Right renal cortex interstitium (tissue), 3 donors: ENCODE measurements at places on chromosomes 5 and 9. TPM values are rescaled to one million over a fixed set of nuclear protein-coding genes. Genes with fewer than 3 reads are reported as not detected.

- no peak for DNase-seq
Observed at GRCh38 chr5:166926138-166926537, 1365.3 kb upstream of the WWC1 start.

DNA sequence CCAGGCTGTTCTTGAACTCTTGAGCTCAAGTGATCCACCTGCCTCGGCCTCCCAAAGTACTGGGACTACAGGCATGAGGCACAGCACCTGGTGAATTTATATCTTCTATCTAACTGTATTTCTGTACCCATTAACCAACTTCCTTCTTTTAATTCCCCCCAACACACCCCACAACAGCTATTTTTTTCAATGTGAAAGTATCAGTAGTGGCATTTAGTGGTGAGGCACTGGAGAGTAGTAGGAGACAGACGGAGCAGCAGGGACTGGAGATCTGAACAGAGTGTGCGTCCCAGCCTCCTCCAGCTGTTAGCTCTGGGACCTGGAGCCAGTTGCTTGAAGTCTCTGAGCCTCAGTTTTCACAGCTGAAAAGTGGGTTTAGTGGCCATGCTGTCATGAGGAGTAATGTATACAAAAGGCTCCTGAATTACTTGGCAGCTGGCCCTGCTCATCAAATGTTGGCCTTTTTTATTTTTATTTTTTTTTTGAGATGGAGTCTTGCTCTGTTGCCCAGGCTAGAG lies 11.0 kb upstream of the EEIG1 start:
- DNase-seq: no peak

- DNase-seq: no peak
Observed at GRCh38 chr5:128446-128845, 36.5 kb downstream of the PLEKHG4B start.

GRCh38 chr9:23079798-23080197 lies 633.2 kb downstream of the DMRTA1 start:
- DNase-seq: no peak

DNA sequence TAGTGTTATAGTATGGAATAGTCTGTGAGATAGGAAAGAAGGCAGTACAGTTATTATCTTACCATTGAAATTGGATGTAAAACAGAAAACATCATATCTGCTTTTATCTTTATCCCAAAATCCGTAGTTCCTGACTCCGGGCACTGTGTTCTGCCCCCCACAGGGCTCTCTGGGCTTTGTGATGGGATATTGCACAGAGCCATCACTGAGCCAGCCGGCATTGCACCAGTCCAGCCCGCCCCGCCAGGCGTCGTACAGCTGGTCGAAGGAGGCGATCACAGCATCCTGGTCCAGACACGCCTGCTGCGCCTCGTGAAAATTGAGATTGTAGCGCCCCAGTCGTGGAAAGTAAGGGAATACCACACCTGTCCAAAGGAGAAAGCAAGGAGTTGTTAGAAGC lies 76.4 kb downstream of the HAPLN1 start:
- DNase-seq: no peak

DNA sequence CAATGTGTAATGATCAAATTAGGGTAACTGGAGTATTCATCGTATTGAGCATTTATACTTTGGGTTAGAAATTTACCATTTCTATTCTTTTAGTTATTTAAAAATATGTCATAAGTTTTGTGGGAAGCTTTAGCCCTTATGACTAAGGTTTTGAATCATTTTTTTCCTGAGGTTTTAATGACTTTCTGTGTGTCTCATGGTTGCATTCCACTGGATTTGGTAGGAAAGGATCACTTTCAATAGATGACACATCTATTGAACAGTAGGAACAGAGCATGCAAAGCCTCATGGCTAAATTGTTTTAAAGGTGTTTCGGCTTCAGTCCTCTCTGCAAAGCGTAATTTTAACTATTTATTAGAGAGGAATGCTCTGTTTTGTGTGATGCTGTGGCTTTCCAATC lies 512.4 kb upstream of the CHD1 start:
- DNase-seq: no peak

DNA sequence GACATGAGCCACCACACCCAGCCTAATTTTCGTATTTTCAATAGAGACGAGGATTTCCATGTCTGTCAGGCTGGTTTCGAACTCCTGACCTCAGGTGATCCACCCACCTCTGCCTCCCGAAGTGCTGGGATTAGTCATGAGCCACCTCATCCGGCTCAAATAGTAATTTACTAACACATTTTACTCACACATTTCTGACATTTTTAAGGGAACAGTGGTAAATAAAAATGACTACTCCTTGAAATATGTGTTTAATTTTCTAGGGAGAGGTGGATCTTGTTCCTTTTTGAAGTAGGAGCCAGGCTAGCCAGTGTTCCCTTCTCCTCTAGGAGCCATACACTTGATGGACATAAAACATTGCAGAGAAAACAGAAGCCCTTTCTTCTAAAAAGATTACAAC lies 55.2 kb upstream of the ERBIN start:
- DNase-seq: no peak

DNA sequence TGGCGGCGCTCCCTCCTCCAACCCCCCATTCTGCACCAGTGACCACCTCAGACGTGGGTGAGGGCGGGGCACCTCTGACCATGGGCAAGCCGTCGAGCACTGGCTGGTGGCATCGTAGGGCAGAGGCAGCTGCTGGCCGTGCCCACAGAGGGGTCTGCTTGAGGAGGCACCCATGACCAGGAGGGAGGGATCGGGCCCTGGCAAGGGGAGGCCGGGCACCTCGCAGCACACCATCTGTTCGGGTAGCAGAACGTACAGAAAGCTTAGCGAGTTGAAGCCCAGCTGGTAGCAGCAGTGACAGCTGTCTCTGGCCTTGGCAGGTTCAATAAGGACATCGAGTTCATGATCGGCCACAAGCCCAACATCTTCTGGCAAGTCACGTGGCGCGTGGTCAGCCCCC lies 4.3 kb upstream of the SLC6A18 start:
- no peak for DNase-seq

DNA sequence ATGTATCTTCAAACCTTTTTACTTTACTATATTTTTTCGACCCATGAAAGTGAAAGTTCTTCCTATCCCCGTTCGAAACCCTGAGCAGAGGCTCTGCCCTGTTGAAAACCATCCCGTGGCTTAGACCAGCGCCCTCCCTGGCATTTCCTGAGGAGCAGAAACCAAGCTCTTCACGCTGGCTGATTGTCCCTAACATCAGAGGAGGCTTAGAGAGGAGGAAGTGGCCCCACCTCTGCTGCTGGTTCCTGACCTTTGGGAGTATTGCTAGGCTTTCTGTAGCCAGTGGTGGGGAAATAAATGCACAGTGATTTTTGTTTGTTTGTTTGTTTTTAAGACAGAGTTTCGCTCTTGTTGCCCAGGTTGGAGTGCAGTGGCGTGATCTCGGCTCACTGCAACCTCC lies 4.2 kb upstream of the PTGES start:
- DNase-seq: no peak

DNA sequence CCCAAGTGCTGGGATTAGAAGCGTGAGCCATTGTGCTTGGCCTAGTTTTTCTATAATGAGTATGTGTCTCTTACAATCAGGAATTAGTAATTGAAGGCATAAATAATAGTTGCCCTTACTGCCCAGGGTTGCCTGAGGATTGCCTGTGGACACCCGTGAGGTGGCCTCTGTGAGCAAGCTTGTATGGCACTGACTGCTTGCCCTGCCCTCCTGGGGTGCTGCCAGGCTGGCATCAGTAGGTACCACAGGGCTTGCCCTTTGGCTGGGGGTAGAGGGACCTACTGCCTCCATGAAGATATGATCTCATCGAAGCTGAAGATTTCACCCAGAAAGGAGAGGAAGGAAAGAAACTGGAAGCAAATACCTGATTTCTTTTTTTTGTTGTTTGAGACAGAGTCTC lies 23.8 kb upstream of the PHF19 start:
- no peak for DNase-seq

- no peak for DNase-seq
Observed at GRCh38 chr9:134842321-134842720, 38.3 kb upstream of the FCN2 start.

DNA sequence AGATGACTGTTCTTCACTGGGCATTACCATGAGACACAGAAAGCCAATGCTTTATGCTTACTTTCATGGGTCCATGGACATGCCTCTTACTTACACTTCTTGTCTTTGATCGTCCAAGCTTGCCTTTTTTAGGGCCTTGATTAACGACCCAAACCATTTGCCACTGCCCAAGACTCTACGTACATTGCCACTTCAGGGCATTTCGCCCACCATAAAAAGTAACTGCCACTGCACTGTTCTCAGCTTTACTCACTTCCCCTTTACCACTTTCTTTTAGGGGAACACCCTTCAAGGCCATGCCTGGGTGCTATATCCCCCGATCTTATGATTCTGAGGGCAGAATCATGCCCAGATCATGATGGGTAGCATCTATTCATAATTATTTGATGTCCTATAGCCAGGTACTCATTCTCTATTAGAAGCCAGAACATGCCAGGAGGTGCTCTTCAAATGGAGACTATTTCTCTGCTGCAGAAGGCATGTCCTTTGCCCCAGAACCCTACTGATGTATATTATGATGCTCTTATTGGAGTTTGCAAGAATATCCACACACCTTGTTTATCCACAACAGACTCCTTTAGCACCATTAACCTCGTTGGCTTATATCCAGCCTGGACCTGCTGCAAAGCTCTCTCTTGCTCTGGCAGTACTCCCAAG lies 64.1 kb upstream of the RAD23B start:
- DNase-seq: no peak

DNA sequence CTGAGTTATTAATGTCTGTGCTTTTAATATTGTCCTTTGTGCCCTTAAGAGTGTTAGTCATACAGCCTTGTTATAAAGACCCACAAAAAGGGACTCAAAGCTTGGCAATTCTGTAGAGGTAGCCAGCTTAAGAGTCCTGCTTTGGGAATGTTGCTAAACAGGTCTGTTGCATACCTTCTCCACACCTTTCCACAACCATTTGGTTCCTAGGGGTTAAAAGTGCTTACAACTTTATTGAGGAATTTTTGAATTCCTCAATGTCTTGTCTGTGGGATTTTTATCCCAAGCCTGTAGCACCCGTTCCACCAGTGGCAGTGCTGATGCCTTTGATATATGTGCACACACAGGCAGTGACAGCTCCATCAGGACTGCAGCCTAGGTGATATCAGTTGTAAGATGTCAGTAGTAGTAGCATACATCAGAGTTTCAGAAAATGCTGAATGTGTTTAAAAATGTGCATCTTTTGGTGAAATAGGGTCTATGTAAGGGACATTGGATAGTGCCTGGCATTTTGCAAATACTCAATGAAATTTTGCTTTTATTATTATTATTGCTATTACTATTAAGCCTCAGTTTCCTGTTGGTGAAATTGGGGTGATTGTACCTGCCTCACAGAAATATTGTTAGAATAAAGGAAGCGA lies 68.5 kb downstream of the WWC1 start:
- DNase-seq: no peak

DNA sequence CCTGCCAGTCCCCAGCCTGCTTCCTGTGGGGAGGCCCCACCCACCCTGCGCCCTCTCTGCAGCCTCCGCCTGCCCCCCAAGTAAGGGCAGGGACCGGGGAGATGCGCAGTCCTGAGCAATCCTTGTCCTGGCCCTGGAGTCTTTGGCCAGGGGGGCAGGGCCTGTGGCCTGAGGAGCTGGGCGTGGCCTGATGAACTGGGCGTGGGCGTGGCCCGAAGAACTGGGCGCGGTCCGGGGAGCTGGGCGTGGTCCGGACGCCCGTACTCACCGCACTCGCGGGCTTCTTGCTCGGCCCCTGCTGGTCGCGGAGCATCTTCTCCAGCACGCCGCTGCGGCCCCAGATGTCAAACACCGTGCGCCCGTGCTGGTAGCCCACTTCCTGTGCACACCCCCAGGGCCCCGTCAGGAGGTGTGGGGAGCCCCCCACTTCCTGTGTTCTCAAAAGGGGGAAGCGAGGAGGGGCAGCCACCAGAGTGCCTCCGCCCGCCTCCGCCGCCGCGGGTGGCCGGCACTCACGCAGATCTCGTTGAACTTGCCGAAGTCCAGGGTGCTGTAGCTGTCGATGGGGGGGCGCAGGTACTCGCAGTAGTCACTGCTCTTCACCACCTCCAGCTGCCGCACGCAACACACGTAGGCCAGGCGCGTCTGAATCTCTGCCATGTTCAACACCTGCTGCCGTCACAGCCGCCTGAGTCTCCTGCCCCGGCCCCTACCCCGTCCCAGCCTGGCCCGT lies 2.7 kb upstream of the NSMF start:
- DNase-seq: no peak

GRCh38 chr5:10789726-10790125 lies 28.7 kb upstream of the DAP start:
- DNase-seq: no peak

- no peak for DNase-seq
Observed at GRCh38 chr5:62722360-62722759, 143.7 kb downstream of the LRRC70 start.

GRCh38 chr5:42250-42649 lies 49.7 kb upstream of the PLEKHG4B start:
- no peak for DNase-seq

DNA sequence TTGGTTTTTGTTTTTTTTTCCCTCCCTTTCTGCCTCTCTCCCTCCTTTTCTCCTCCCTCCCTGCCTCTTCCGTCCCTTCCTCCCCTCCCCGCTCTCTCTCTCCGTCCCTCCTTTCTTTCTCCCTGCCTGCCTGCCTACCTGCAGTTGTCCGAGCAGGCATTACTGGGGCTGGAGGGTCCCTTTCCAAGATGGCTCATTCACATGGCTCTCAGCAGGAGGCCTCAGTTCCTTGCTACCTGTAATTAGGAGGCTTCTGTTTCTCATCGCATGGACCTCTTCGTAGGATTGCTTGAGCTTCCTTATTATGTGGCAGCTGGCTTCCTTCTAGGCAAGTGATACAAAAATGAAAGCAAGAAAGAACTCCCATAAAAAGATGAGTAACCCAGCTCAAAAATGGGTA lies 8.0 kb downstream of the RGS3 start:
- no peak for DNase-seq

The IL33 gene
- polyA plus RNA-seq: 8.9 TPM

The UBTD2 gene
- 79.4 TPM for polyA plus RNA-seq

The IL4 gene
- not detected for polyA plus RNA-seq

The ANKRD34B gene
- polyA plus RNA-seq: 0.21 TPM

The CSF1R gene
- 15.1 TPM for polyA plus RNA-seq

The SPARC gene
- 2,599 TPM for polyA plus RNA-seq

The RASGRF2 gene
- 1.8 TPM for polyA plus RNA-seq

The PGM5 gene
- 46.4 TPM for polyA plus RNA-seq
